Amniotic stem cell (primary cell): ENCODE measurements at places on chromosomes 6 and 20.

GRCh38 chr6:166559211-166559610, 27.3 kb downstream of the RAMACL start:
- no peak for DNase-seq

GRCh38 chr6:35727935-35728682, 8.7 kb upstream of the ARMC12 start:
- DNase-seq = peak; percentile 48

DNA sequence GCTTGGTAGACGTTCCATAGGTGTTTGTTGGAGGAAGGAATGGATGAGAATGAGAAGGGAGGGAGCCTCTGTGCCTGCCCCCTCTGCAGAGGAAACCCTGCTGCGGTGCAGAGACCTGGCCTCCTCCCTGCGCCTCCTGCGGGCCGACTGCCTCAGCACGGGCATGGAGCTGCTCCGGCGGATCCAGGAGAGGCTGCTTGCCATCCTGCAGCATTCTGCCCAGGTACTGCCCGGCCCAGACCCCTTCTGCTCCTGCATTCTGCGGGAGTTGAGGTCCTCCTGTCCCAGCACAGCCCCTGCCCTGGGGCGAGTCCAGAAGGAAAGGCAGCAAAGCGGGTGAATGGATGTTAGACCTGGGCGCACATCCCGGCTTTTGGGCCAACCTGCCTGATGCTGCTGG, 6.1 kb downstream of the DNPH1 start:
- DNase-seq = no peak

DNA sequence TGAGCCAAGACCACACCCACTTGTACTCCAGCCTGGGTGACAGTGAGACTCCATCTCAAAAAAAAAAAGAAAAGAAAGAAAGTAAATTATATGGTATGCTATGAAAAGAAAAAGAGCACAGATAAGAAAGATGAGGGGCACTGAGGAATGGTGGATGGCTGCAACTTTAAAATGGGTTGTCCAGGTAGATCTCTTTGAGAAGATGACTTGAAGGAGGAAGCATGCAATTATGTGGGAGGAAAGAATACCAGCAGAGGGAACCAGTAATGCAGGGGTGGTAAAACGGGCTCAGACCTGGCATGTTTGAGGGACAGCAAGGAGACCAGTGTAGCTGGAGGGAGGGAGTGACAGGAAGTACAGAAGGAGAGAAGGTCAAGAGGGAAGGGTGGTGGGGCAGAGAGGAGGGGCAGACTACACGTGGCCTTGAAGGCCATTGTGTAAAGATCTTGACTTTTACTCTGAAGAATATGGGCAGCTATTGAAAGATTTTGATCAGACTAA, 22.3 kb downstream of the LINC00237 start:
- DNase-seq = no peak

DNA sequence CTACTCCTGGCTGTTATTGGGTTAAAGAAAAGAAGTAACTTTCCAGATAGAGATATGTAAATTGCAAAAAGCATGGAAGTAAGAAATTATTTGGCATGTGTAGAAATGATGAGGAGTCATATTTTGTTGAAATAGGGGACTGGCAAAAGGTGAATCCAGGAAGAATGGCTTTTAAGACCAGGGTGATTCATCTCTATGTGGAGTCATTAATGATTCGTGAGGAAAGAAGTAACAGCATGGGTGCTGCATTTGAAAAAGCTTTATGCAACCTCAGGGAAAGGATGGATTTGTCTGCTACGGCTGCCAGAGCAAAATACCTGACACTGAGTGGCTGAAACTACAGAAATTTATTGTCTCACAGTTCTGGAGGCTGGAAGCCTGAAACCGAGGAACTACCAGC, 14.8 kb upstream of the SYNE1 start:
- no peak for DNase-seq

DNA sequence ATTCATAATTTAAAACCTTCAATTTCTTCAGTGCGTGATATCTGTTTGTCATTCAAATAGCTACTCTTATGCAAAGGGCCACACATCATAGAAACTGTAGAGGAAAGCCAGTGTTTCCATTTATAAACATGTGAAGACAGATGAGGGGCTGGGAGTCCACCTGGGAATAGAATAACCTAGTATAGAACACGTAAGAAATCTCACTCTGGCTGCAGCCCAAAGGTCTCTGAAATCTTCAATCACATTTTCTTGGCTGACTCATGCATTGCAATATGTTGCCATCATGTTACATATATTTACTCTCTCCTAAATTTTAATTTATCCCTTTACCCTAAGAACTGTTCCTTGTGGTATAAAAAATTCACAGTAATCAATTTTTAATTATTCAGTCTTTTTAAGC, 123.2 kb downstream of the ELOVL4 start:
- DNase-seq = no peak
